CD8-positive, alpha-beta memory T cell (primary cell): ENCODE measurements at places on chromosomes 12 and 14. TPM values are rescaled to one million over a fixed set of nuclear protein-coding genes. Genes with fewer than 3 reads are reported as not detected.

DNA sequence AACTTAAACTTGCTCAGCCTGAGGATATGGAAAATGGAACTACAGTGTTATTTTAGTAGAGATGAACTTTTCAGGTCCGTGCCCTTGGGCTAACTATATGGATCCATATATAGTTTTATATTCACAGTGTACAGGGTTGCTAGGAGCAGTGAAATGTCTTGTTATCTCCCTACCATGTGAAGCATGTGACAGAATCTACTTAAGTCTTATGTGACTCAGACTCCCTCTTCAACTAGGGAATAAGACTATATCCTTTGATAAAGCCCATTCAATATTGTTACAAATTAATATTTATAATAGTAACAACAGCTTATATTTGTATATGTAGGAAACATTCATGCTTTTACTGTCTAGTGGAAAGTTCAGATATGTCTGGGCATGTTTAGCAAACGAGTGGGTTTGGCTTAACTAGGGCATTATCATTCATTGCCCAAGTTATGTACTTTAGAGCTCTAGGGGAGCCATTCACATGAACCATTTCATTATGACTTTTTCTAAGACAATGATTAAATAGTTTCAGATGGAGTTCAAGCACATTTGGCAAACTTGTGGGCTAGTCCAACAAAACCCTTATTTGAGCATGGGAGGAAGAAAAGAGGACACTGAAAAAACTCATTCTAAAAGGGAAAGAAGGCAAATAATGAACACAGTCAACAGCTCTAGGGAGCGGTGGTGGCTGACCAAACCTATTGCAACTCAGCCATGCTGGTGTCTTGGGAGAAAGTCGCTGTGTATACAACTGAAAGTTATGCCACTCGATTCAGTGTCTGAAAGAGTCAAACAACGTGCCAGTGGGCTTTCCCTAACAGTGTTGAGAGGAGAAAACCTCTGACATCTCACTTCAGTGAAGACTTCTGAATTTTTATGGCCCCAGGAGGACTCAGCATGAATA, 305.9 kb upstream of the G2E3 start:
- no peak for DNase-seq
- no peak overlapping the region for H3K27ac ChIP-seq
- no peaks in the 10 kb centered on the region for H3K4me1 ChIP-seq

The KERA gene
- not detected for total RNA-seq

DNA sequence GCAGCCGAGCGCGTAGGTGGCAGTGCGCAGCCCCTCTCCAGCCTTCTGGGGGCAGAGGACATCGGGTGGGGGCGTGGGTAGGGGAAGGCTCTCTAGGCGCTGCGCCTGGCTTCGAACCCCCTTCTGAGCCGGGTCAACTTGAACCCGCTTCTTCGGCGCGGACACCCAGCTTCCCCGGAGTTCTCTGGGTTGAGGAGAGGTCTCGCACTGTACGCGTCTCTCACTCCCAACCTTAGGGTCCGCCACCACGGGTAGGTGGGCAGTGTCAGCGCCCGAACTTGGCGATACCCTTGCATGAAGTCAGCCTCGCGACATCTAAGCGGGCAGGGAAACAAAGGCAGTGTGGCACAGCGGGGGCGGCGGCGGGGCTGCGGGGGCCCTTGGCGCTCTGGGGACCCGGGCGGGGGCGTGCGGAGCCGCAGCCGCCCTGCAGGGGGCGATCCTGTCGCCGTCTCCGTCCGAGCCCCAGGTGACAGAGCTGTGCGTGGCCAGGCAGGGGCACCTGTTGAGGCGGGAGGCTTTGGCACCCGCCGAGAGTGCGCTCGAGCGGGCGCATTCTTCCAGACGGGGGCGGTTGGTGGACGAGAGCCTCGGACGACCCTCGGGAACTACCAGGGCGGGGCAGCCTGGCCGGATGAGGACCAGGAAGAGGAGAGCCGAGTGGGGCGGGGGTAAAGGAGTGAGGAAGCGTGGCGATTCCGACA, 1.1 kb downstream of the GALNT16 start:
- H3K4me1 ChIP-seq: no peaks in the 10 kb centered on the region
- no peak for DNase-seq
- H3K27me3 ChIP-seq: peaks cover 18% of the 10 kb centered on the region
- no peak overlapping the region for H3K27ac ChIP-seq
- no peaks in the 10 kb centered on the region for H3K36me3 ChIP-seq

GRCh38 chr12:13023811-13024530, 20.2 kb upstream of the FAM234B start:
- no peak overlapping the region for H3K27ac ChIP-seq
- H3K4me1 ChIP-seq: no peaks in the 10 kb centered on the region
- H3K27me3 ChIP-seq: no peaks in the 10 kb centered on the region
- DNase-seq: no peak
- H3K4me3 ChIP-seq: no peak overlapping the region

DNA sequence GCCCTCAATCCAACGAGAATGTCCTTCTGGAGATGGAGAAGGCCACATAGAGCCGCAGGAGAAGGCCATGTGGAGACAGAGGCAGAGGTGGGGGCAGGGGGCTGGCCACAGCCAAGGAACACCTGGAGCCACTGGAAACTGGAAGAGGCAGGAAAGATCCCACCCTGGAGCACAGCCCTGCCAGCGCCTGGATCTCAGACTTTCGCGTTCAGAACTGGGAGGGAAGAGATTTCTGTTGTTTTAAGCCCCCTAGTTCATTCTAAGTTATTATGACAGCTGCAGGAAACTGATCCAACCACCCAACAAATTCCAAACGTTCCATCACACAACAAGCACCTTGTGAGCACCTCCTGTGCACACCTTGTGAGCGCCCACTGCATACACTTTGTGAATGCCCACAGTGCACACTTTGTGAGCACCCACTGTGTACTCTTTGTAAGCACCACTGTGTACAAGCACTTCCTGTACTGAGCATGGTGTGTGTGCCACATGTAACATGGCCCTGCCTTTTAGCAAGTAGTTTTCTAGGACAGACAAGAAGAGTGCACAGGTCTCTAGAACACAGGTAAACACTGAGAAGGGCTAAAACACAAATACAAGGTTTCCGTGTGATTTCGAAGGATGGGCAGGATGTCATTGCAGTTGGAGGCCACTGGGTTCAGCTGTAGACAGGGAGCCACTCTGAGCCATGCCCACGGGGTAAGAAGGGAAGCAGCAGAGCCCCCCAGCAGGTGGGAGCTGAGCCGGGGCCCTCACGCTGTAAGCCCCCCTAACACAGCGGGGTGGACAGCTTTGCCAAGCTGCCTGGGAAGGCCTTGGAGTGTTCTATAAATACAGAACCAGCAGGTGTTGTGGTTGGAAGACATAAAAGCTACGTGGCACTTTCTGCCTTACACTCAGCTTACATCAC, 15.4 kb downstream of the RIMBP2 start:
- no peak overlapping the region for H3K4me3 ChIP-seq
- H3K27me3 ChIP-seq: no peaks in the 10 kb centered on the region
- no peak for DNase-seq
- H3K4me1 ChIP-seq: no peaks in the 10 kb centered on the region
- no peak overlapping the region for H3K27ac ChIP-seq

GRCh38 chr12:52493172-52493571, at the start of gene KRT6A:
TSS of gene KRT6A (minus strand) at chr12:52493257. CDS start at chr12:52493188, 69 bp downstream.
- H3K4me3 ChIP-seq: no peak within 1 kb of the TSS
- H3K4me1 ChIP-seq: no peaks in the 10 kb centered on the region
- no peaks in the 10 kb centered on the region for H3K36me3 ChIP-seq
- H3K27ac ChIP-seq: no peak within 1 kb of the TSS
- H3K27me3 ChIP-seq: no peaks in the 10 kb centered on the region

GRCh38 chr12:31298515-31298910, 27.4 kb downstream of the SINHCAF start:
- no peaks in the 10 kb centered on the region for H3K27me3 ChIP-seq
- no peak overlapping the region for H3K4me3 ChIP-seq
- H3K27ac ChIP-seq: no peak overlapping the region
- no peaks in the 10 kb centered on the region for H3K4me1 ChIP-seq
- DNase-seq: no peak
- H3K36me3 ChIP-seq: peaks cover 20% of the 10 kb centered on the region

DNA sequence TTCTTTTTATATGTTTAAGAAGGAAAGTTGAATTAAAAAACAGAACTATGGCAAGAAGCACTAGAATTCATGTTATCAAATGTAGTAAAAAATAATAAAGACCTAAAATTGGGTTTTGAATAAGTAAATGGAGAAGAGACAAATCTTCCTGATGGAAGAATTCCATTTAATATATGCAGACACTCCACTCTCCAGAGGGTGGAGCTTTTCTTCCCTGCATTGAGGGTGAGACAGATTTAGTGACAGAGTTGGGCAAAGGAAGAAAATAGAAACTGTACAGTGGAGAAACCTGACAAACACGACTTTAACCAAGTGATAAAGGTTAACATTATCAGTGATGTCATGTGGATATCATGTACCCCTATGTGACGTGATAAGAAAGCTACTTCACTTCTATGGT, 217.6 kb downstream of the PRKD1 start:
- no peak overlapping the region for H3K4me3 ChIP-seq
- H3K36me3 ChIP-seq: no peaks in the 10 kb centered on the region
- no peaks in the 10 kb centered on the region for H3K27me3 ChIP-seq
- no peaks in the 10 kb centered on the region for H3K4me1 ChIP-seq
- no peak for DNase-seq

DNA sequence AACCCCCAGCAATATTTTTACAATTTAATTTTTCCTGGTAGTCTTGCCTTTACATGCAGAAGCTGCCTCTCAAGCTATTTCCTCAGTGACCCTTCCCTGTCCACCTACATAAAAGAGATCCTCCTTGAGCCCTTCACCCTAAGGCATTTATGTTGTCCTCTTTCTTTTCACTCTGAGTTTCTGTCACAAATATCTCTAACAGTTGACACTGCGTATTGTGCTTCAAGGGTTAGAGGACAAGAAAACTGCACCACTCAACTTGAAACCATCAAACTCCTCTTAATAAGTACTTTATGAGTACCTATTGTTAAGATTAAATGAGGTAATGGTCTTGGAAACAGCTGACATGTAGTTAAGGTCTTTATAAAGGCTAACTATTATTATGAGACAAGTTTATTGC, 557.7 kb downstream of the TRHDE start:
- no peak overlapping the region for H3K4me3 ChIP-seq
- H3K4me1 ChIP-seq: no peaks in the 10 kb centered on the region
- no peak overlapping the region for H3K27ac ChIP-seq
- no peaks in the 10 kb centered on the region for H3K27me3 ChIP-seq
- DNase-seq: no peak
- H3K36me3 ChIP-seq: no peaks in the 10 kb centered on the region

- no peak overlapping the region for H3K4me3 ChIP-seq
- H3K27ac ChIP-seq: no peak overlapping the region
- H3K27me3 ChIP-seq: no peaks in the 10 kb centered on the region
- DNase-seq: no peak
- H3K36me3 ChIP-seq: no peaks in the 10 kb centered on the region
Measured at GRCh38 chr14:96071561-96071960, 32.4 kb downstream of the C14orf132 start.

- no peak overlapping the region for H3K4me3 ChIP-seq
- H3K4me1 ChIP-seq: no peaks in the 10 kb centered on the region
- no peak overlapping the region for H3K27ac ChIP-seq
- H3K36me3 ChIP-seq: no peaks in the 10 kb centered on the region
- DNase-seq: no peak
- H3K27me3 ChIP-seq: no peaks in the 10 kb centered on the region
Measured at GRCh38 chr12:77349689-77350370, 284.5 kb upstream of the E2F7 start.
